ENCODE measurements at places on chromosomes 4 and X.

DNA sequence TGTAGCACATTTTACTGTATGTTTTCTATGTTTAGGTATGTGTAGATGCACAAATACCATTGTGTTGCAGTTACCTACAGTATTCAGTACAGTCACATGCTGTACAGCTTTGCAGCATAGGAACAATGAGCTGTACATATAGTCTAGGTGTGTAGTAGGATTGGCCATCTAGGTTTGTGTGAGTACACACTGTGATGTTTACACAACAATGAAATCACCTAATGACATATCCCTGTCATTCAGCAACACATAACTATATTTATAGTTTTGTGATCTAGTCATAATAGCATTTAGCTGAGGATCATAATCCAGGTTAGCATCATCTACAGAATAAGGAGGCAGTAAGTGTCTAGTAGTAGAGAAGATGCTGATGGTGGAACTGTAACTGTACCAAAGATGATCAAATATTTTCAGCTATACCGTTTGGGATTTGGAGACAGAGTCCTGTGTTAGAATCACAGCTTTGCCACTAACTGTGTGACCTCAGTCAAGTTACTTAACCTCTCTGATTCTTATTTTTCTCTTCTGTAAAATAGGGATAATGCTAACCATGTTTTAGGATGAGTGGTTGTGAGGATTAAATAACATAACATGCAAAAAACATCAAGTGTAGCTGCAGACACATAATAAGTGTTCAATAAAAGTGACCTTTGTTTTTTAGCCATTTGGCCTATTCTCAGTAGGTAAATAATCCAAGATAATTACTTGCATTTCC is 73.3 kb downstream of the LIMCH1 start:
- no peaks in the 10 kb centered on the region for H3K36me3 ChIP-seq
- no peak overlapping the region for H3K4me3 ChIP-seq
- no peak for DNase-seq
- H3K27me3 ChIP-seq, result no peaks in the 10 kb centered on the region
- H3K27ac ChIP-seq, result no peak overlapping the region

DNA sequence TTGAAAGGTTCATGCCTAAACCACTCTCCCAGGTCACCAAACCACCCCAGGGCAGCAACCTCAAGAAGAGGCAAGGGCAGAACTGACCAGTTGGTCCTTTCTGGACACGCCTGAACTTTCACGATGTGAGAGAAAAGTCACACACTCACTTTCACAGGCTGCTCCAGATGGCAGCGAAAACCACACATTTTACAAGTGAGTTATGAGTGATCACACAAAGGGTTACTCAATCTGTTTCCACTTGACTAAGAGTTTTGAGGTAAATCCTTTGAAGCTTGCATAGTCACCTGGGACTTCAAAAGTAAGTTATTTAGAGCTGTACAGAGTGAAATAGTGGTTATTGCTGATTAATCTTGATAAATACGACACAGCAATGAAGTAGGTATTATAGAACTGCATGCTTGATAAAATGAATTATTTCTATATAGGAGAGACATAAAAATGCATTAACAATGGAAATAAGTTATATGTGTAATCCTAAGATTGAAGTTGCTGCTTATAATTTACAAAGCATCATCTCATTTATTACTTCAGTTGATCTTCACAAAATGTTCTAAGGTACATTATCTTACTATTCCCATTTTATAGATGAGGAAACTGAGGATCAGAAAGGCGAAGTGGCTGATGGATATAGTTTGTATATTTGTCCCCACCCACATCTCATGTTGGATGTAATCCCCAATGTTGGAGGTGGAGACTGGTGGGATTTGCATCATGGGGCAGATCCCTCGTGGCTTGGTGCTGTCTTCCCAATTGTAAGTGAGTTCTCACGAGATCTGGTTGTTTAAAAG is 103.0 kb upstream of the KLF3 start:
- H3K4me3 ChIP-seq, result no peak overlapping the region
- H3K36me3 ChIP-seq, result no peaks in the 10 kb centered on the region
- no peak for DNase-seq
- H3K4me1 ChIP-seq, result peaks cover 9% of the 10 kb centered on the region
- no peak overlapping the region for H3K27ac ChIP-seq
- H3K27me3 ChIP-seq, result no peaks in the 10 kb centered on the region

GRCh38 chr4:169677150-169677748 is 56.9 kb downstream of the CLCN3 start:
- no peak overlapping the region for H3K4me3 ChIP-seq
- H3K36me3 ChIP-seq, result no peaks in the 10 kb centered on the region
- H3K27ac ChIP-seq, result no peak overlapping the region
- DNase-seq, result no peak
- no peaks in the 10 kb centered on the region for H3K4me1 ChIP-seq
- H3K27me3 ChIP-seq, result no peaks in the 10 kb centered on the region

DNA sequence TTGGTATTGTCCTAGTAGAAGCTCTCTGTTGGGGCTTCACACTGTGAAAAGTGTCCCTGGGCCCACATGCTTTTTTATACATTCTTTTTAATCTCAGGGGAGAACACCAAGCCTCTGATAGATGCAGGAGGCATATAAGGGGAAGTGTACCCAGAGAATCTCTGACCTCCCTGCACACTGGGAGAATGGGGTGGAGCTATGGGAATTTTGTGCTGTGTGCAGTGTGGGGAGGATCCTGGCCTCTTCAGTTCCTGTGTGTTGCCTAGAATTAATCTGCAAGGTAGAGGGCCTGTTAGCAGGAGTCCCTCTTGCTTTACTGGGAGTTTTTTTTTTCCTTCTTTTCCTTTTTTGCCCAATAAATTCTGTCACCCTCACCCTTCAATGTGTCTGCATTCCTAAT is 49.2 kb upstream of the SPIN4 start:
- no peak overlapping the region for H3K4me3 ChIP-seq
- no peak for DNase-seq
- H3K27ac ChIP-seq, result no peak overlapping the region
- no peaks in the 10 kb centered on the region for H3K27me3 ChIP-seq
- H3K4me1 ChIP-seq, result no peaks in the 10 kb centered on the region

DNA sequence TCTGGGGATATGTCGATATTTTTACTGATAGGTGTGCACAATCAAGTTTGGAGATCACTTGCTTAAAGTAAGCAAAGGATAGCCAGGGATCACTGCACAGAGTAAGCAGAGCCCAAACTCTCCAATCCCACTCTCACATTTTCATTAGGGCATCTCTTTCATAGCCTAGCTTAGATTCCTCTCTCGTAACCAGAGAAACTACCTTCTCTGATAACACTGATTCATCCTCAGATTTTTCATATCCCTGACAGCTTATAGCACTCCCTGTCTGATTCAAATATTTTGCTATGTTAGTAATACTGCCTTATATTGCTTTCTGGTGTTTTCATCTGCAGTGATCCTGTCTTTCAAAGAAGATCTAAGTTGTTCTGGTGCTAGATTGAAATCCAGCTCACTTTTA is 123.7 kb downstream of the CBLL2 start:
- no peaks in the 10 kb centered on the region for H3K36me3 ChIP-seq
- no peak overlapping the region for H3K4me3 ChIP-seq
- H3K27me3 ChIP-seq, result no peaks in the 10 kb centered on the region
- H3K27ac ChIP-seq, result no peak overlapping the region

DNA sequence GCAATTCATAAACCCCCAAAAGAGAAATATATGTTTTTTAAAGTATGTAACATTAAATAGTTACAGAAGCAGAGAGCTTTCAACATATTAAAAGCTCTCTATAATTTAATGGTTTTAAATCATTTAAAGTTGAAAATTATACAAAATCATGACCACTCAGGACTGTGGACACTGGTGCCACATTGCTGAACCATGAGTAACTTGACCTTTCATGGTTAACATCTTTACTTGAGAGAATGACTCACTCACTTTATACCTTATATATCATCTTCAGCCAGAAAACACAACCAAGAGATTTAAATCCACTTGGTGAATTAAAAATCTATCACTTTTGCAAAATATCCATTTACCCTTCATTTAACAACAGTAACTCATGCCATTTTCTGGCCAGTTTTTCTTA is 584.3 kb upstream of the SMIM31 start:
- H3K36me3 ChIP-seq, result no peaks in the 10 kb centered on the region
- H3K4me1 ChIP-seq, result no peaks in the 10 kb centered on the region
- no peak overlapping the region for H3K27ac ChIP-seq
- no peaks in the 10 kb centered on the region for H3K27me3 ChIP-seq
- H3K4me3 ChIP-seq, result no peak overlapping the region
- DNase-seq, result no peak

DNA sequence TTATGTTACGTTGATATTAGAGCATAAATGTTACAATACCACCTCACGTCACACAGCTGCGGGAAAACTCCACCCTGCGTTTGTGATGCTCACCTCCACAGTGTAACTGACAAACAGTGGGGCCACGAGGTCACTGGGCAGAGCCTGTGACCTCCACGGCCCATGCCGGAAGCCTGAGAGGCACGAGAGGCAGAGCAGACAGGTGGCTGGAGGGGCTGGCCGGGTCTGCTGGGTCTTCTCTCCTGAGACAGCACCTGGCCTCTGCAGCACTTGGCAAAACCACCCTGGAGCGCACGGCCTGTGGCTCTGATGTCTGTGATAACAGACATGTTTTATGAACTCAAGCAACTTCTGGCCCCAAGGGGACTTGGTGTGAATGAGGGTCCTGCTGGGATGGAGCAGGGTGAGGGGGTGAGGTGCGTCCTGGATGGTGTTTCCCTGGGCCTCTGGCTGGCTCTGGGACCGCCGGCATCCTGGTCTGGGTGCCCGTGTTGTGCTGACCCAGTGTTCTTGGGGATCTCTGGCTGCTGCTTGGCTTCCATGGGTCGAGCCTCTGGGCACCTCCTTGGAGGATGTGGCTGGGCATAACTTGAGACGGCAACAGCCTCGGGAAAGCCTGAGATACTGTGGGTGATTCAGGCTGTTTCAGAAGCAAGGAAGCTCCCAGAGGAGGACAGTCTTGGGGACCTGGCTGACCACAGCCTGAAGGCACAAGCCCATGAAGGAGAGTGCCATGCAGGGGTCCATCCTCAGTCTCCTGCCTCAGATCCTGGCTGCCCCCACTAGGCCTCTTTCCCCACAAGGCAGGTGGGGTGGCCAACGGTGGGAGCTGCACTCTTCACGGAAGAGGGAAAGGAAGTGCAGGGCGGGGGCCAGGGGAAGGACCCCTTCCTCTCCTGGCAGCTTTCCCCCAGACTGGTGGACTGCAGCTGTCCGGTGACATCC is 19.7 kb downstream of the RNF212 start:
- no peaks in the 10 kb centered on the region for H3K4me1 ChIP-seq
- DNase-seq, result no peak

Measured in thoracic aorta (tissue), 2 donors.